ENCODE measurements at places on chromosomes 7 and 10.
A peak's percentile ranks its signal among the peaks of the same experiment; 100 is the strongest.

DNA sequence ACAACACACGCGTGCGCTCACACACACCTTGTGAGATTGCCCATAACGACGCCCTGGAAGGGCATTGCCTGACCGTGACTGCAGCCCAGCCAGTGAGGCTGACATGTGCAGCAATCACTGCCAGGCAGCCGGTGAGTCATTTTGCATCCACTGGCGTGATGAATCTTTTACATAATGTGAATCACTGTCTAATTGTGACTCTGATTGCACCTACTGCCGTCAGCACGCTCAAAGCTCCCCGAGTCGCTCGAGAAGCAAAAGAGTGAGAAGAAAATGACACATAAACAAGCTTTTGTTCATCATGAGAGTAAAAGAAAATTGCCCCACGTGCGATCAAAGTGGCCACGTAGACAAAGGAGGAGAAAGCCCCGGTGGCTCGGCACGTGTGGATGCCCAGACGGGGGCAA lies 117.4 kb upstream of the PFKP start:
- peak; percentile 23 for DNase-seq

- DNase-seq: no peak
Observed at GRCh38 chr7:148319316-148319808, 271.2 kb upstream of the C7orf33 start.

GRCh38 chr7:142012825-142013511 lies 17.3 kb downstream of the MGAM start:
- no peak for DNase-seq

GRCh38 chr10:128859738-128860386 lies 607.2 kb upstream of the MGMT start:
- DNase-seq: peak; percentile 25

- no peak for DNase-seq
Observed at GRCh38 chr10:118668228-118668952, 72.9 kb upstream of the PRLHR start.

DNA sequence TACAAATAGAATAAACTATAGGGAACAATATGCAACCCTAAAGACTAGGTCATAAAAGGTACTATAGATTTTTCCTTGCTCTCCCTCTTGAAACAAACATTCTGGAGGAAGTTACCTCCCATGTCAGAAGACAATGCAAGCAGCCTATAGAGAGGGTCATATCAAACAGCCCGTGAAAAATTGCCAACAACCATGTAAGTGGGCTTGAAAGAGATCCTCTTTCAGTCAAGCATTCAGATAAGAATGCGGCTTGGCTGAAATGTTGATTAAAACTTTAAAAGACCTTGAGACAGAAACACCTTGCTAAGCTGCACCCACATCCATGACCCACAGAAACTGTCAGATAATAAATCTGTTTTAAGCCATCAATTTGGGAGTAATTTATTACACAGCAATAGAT lies 526.6 kb upstream of the GHITM start:
- no peak for DNase-seq

DNA sequence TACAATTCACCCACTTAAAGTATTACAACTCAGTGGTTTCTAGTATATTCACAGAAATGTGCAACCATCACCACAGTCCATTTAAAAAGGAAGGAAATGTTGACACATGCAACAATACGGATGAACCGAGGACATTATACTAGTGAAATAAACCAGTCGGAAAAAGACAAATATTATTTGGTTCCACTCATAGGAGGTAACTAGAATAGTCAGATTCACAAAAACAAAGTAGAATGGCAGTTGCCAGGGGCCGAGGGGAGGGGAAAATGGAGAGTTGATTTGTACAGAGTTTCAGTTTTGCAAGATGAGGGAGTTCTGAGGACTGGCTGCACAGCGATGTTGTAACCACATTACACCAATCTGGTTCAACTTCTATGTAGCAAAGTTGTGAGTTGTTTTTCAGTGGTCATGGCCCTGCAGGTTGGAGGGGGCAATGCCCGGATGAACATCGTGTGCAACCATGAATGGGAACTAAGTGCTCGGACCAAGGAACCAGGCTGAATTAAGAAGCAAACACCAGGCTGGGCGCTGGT lies 17.6 kb upstream of the TNPO3 start:
- DNase-seq: no peak

DNA sequence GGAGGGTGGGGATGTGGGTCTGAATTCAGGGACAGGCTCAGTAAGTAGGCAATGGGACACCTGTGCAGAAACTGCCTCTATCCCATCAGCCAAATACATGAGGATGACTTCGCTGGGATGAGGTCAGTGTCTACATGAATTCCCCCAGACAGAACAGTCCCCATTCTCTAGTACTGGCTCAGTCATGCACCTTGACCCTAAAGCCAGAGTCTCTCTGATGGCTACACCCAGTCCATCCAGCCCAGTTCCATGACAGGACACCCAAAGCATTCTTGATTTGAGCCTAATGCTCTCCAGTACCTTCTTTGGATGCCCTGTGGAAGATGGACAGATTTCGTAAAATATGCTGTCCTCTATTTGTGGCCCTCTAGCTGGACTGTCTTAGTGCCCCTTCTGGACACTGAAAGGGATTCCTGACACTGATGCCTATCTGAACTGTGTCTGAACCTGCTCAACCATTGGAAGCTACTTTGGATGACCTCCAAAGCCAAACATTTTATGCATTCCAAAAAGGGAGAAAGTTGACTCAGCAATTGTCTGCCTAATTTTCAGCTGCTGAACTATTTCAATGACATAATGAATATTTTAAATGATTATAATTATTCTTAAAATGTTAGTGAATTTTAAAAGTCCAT lies 14.6 kb downstream of the SFRP4 start:
- no peak for DNase-seq

- DNase-seq: no peak
Observed at GRCh38 chr10:95600158-95600557, 39.0 kb upstream of the SORBS1 start.

DNA sequence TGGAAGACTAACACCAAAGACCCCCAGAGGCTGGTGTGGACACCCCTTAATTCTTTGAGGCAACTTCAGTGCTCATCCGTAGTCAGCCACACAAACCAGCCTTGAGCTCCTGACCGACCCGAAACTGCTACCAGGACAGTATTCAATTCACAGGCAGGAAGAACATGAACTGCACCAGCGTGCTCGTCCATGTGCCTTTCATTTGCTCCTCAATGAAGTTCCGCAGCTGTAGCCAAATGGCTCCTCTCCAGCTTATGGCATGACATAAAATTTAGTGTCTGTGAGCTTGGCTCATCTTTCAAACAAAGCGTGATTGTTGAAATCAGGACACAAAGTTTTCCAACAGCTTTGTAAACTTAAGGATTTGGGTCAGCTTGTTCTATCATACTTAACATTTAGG lies 144.1 kb upstream of the FAM171A1 start:
- DNase-seq: no peak

GRCh38 chr10:6141296-6142151 lies 52.7 kb downstream of the RBM17 start:
- DNase-seq: no peak

DNA sequence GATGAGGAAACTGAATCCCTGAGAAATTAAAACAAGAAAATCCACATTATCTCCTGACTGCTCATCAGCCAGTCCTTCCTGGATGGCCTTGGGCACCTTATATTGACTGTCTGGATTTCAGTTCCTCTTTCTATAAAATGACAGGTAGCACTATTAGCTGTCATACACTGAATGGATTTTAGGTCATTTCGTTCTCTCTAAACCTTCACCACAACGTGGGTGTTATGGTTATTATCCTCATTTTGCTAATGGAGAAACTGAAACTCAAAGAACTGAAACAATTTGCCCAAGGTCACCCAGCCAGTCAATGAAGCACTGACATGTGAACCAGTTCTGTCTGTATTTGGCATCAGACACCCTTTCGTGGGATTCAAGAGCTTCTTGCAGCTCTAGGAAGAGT lies 193.8 kb downstream of the CYP26A1 start:
- no peak for DNase-seq

DNA sequence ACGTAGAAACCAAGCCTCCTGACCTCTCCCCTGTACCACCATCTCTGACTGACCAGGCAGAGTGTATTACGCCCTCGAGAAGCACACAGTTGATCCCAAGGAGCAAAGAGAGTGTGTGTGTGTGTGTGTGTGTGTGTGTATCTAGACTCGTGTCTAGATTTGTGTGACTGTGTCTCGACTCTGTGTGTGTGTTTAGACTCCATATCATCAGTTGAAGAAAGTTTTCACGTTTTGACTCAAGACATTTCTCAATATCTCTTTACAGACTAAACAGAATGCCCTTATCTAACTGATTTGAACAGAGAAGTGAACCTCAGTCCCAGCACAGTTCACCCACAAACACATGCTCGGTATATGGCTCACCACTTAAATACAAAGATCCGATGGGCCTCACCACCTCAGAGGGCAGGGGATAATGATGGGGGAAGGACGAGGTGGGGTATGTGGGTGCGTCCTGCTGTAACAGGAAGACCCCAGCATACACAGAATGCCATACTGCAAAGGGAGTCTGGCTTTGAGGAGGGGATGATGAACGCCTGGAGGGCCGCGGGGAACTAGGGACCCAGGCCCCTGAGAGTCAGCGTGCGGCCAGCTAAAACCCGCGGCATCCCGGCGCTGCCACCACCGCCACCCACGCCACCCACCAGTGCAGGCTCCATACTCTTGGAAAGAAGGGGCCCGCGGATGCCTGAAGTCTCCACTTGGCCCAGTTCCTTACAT lies 780 bp downstream of the ALDH18A1 start:
- peak; percentile 31 for DNase-seq

GRCh38 chr7:130136579-130137167 lies 66.3 kb downstream of the KLHDC10 start:
- no peak for DNase-seq

- DNase-seq: no peak
Observed at GRCh38 chr10:44388641-44389040, 3.7 kb upstream of the CXCL12 start.

Data from activated naive CD8-positive, alpha-beta T cell treated with anti-CD3 and anti-CD28 coated beads, Interleukin-2, amount 50 U/mL, for 24 hours (primary cell).